CD8-positive, alpha-beta memory T cell (primary cell): ENCODE measurements at places on chromosomes 5 and 9. TPM values are rescaled to one million over a fixed set of nuclear protein-coding genes. Genes with fewer than 3 reads are reported as not detected.

DNA sequence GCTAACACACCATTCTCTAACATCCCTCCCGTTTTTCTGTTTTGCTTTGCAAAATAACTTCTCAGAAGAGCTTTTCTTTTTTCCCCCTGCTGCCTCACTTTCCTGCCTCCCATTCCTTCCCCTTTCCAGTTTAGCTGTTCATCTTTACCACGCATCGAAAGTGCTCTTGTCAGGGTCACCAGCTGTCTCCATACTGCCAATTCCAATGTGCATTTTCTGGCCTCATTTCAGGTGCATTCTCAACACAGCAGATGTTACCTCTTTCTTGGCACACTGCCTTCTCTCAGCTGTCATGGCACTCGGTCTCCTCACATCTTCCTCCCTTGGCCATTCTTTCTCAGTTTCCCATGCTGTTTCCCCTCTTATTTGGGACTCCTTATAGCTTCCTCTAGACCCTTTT is 9.5 kb downstream of the ARSK start:
- H3K27me3 ChIP-seq: no peaks in the 10 kb centered on the region
- H3K4me3 ChIP-seq: no peak overlapping the region

- no peak for DNase-seq
- no peak overlapping the region for H3K4me3 ChIP-seq
- H3K27me3 ChIP-seq: no peaks in the 10 kb centered on the region
Measured at GRCh38 chr5:175649967-175650366, 7.9 kb upstream of the HRH2 start.

- H3K36me3 ChIP-seq: peaks cover 4% of the 10 kb centered on the region
- H3K27ac ChIP-seq: no peak overlapping the region
- H3K4me3 ChIP-seq: no peak overlapping the region
- DNase-seq: no peak
- H3K27me3 ChIP-seq: no peaks in the 10 kb centered on the region
Measured at GRCh38 chr9:98135938-98136337, 16.9 kb upstream of the TRIM14 start.

Gene PCDHGA12
- polyA plus RNA-seq: not detected

Gene LRRC70
- 1.1 TPM for polyA plus RNA-seq

Gene SHC3
- polyA plus RNA-seq: not detected
